RPMI8226 (cell line): ENCODE measurements at places on chromosomes 5 and 9.

GRCh38 chr9:7592321-7593316 is 207.0 kb downstream of the DMAC1 start:
- no peak for DNase-seq

- DNase-seq = no peak
Observed at GRCh38 chr9:109934136-109934856, 154.3 kb downstream of the PALM2AKAP2 start.

DNA sequence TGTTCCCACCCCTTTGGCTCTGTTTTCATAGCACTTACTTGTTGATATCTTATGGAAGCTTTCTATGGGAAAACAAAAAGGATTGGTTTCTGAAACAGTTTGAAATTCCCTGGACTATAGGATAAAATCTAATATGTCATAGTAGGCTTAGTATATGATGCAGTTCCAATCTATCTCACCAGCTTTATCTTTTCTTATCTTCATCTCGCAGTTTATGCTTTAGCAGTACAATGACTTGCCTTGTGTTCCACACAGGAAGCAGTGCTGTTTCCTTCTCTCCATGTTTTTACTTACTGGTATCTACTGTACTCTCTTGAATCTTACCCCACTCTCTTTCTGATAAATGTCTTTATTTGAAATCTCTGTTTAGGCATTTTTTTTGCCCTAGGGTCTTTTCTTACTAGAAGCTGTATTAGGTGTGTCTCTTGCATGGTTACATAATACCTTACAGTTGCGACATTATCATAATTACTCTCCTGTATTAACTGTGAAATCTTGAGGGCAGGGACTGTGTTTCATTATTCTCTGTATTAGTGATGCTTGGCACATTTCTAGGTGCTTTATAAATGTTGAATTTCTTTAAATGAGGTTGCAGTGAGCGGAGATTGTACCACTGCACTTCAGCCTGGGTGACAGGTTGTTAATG is 76.3 kb downstream of the FOCAD start:
- no peak for DNase-seq

- DNase-seq = no peak
Observed at GRCh38 chr5:123036391-123037103, at the start of gene PPIC. TSS of gene PPIC (minus strand) at chr5:123036725. CDS start at chr5:123036625, 100 bp downstream.

- DNase-seq = no peak
Observed at GRCh38 chr5:151001436-151001835, 19.0 kb upstream of the GPX3 start.

GRCh38 chr5:43523662-43524072 is 8.7 kb upstream of the C5orf34 start:
- DNase-seq = no peak
